Left renal cortex interstitium (tissue), 4 donors: ENCODE measurements at places on chromosomes 1 and 21.
A peak's percentile ranks its signal among the peaks of the same experiment; 100 is the strongest.

GRCh38 chr21:36692114-36692834 is 6.6 kb upstream of the SIM2 start:
- no peak for DNase-seq

GRCh38 chr1:69534829-69535228 is 32.9 kb upstream of the LRRC7 start:
- DNase-seq = no peak

- DNase-seq = no peak
These were observed 338.6 kb downstream of the TBX15 start for GRCh38 chr1:118649369-118650106.

- no peak for DNase-seq
These were observed at the start of gene TMEM51 for GRCh38 chr1:15153184-15153841. TMEM51 (plus strand) TSS chr1:15153747; CDS start chr1:15215088, 61,341 bp downstream.

GRCh38 chr1:40042341-40042740 is 1.8 kb downstream of the CAP1 start:
- no peak for DNase-seq

- no peak for DNase-seq
These were observed 50.9 kb downstream of the ACTL8 start for GRCh38 chr1:17805869-17806684.

DNA sequence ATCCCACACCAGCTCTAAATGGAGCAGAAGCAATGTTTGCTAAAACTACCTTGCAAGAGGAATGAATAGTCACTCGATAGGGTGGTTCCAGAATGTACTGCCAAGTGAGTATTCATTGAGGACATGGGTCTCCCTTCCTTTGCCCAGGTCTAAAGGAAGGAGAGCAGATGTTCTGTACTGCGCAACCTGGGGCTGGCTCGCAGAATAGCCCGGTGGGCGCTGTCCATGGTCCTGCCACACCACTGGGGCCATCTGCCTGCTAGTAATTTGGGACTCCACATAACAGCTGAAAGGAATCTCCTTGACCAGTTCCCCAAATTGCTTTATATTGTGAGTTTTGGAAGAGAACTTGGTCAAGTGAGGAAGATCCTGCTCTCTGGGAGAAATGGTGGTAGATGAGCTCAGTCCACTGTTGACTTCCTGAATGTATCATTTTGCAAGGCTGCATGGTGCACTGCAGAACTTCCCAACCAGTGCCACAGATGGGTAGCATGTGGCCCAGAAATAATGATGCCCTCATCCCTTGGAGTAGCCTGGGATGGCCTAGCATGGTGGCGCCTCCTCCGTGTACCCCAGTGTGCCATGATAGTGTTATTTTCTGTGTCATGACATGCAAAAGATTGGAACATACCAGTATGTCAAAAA is 5.7 kb downstream of the SLC6A17 start:
- peak; percentile 56 for DNase-seq

GRCh38 chr1:45155423-45155822 is 51.0 kb downstream of the ZSWIM5 start:
- no peak for DNase-seq

DNA sequence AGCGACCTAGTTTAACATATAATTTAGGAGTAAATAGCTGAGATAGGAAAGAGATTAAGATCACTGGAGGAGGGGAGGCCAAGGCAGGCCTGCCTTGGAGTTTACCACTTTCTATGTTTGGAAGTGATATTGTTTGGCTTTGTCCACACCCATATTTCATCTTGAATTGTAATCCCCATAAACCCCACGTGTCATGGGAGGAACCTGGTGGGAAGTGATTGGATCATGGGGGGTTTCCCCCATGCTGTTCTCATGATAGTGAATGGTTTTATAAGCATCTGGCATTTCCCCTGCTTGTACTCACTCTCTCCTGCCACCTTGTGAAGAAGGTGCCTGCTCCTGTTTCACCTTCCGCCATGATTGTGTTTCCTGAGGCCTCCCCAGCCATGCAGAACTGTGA is 58.3 kb upstream of the ARTN start:
- DNase-seq = no peak

DNA sequence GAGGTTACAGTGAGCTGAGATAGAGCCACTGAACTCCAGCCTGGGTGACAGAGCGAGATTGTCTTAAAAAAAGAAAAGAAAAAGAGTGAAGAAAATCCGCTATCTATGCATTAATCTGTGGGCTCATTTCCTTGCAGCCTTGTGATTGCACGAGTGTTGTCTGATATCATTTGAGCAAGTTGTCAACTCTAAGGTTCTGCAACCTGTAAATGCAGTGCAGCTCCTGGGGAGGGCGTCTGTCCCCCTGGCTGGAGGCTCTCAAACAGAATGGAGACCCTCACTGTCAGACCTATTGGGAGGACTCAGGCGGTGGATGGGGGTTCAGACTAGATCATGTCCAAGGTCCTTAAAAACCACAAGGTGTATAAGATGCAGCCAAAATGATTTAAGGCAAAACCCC is 6.2 kb downstream of the CORT start:
- no peak for DNase-seq

DNA sequence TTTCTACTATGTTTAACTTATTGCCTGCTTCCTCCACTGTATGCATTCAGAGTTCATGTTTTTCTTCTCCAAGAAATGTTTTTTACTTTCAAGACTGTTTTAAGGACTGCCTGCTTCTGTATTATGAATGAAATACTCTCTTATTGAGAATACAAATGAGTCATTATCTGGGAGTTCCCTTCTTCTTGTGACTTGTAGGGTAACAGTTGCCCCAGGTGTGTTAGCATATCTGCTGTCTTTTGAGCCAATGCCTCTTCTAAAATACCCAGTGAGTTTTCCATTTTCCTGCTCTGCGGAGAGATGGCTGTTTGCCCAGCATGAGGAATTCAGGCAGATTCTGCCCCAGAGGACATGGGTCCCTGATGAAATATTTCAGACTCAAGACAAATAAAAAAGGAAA is 34.1 kb upstream of the ST6GALNAC5 start:
- no peak for DNase-seq

- no peak for DNase-seq
These were observed 7.9 kb upstream of the SMYD2 start for GRCh38 chr1:214272964-214273533.

GRCh38 chr1:193674292-193674944 is 488.0 kb upstream of the B3GALT2 start:
- DNase-seq = no peak

GRCh38 chr1:55690366-55690765 is 475.2 kb upstream of the USP24 start:
- no peak for DNase-seq

- no peak for DNase-seq
These were observed 114.9 kb downstream of the SIK1 start for GRCh38 chr21:43312011-43312410.

GRCh38 chr21:27580276-27580675 is 613.4 kb upstream of the ADAMTS5 start:
- DNase-seq = no peak

DNA sequence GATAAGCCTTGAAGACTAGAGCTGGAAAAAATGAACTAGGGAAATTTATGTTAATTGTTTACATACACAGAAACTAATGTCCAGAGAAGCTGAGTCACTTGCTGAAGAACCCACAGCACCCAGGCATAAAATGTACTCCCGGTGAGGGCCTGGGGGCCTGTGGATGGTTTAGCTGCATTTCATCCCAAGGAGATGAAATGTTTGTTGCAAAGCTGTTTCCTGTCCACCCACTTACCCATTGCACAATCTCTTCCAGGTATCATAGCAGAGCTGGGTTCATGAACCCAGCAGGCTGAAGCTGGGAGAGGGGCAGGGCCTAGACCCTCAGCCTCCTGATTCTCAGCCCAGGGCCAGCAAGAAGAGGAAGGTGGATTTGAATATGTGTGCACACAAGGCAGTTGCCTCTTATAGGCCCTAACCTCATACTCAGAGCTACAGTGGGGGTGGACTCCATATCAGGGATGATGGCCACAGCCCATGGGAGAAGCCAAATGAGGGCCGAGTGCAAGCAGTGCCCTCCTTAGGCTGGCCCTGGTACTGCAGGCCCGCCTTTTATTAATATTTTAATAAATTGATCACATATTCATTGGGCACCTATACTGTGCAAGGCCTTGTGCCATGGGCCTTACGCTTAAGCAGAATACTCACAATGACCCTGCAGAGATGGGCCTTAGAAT is 110.8 kb downstream of the LACTBL1 start:
- no peak for DNase-seq

GRCh38 chr1:115215703-115216521 is 122.1 kb downstream of the NGF start:
- no peak for DNase-seq

DNA sequence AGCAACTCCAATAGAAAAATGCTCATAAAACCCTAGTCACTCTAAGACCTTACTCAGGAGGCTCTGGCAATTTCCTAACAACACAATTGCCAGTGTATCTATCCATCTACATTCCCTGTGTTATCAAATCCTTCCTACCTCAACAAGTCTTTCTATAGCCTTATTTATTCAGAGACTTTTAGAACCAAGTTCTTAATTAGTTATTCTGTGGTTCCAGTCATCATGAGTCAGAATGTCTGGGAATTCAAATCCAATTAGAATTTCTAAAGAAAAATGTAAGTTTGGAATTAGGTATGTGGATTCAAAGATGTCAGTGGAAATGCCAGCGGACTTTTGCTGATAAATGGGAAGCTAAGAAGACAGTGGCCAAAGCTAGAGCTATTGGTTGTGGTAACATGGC is 302.6 kb upstream of the C1orf87 start:
- DNase-seq = no peak

DNA sequence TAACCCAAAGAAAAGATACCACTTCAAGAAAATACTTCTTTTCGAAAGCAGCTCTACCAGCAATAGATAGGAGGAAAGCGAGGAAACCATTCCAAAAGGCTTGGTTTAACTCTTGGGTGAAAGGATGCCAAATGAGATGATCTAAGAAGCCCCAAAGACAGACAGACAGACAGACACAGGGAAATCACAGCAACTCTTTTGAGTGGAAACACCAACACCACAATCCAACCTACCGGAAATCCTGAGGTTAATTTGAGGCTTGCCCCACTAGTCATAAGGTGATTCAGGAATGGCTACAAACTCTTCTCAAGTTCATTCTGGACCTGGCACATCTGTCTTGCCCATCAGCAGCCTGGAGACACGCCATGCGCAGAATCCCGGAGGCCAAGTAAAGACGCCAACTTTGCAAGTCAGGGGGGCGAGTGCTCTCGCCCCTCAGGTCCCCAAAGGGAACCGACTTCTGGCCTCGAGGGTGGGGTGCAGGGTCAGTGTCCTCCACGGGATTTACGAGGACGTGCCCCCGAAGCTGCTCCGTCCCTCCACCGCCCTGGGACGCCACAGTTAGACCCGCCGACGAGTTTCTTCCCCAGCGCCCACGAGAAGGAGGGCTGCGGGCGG is 778 bp downstream of the EVI5 start:
- no peak for DNase-seq

- no peak for DNase-seq
These were observed 2.0 kb downstream of the PRKCZ start for GRCh38 chr1:2052054-2052679.

DNA sequence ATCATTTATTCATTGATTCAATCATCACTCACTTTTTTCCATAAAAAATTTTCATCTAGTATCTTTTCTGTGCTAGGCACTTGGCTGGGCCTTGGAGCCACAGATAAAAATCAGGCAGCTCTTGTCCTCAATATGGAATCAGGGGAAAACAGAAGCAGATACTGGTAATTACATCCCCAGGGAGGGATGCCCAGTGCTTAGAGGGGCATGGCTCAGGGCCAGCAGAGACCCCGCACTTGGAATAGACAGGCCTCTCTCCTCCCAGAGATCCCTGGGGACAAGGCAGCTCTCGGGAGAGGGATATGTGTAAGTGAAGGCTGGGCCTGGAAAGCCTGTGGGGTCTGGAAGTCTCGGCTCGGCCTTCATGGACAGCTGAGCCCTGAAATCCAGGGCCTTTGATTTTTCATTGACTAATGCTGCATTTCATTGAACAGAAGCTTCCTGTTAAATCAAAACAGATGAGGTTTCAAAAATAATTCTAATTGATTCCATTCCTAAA is 180.4 kb downstream of the FOXD2 start:
- DNase-seq = no peak

GRCh38 chr1:231238298-231238697 is 2.7 kb upstream of the GNPAT start:
- no peak for DNase-seq

GRCh38 chr1:226806988-226807387 is 63.4 kb upstream of the PSEN2 start:
- DNase-seq = no peak

- no peak for DNase-seq
These were observed 19.2 kb downstream of the CLDN19 start for GRCh38 chr1:42720868-42721267.

GRCh38 chr1:21149855-21150432 is 26.8 kb downstream of the EIF4G3 start:
- DNase-seq = no peak

GRCh38 chr1:203381151-203381751 is 30.3 kb upstream of the FMOD start:
- DNase-seq = no peak

GRCh38 chr1:93753791-93754763 is 72.4 kb upstream of the BCAR3 start:
- DNase-seq = no peak

DNA sequence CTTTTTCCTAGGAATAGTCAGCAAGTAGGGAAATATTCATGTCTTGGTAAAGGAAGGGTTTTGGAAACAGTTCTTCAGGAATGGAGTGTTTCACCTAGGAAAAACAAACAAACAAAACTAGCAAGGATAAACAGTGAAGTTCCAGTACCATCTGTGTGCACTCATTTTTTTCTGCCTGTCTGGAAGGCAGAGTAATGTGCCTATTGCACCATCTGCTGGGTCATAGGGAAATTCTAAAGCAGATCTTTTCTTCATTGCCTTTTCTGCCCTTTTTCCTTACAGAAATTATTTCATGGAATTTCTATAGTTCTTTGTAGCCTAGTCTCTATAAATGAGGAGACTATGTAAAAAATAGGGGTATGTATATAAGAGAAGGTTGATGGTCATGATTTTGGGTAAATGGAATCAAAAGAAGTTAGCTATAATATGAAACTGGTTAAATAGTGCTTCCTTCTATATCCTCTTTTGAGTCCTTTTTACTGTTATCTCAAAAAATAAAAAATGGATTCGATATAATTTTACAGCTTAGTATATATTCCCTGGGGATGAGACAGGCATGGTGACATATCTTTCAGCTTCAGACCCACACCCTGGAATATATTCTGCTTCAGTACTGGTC is 3.4 kb upstream of the HRNR start:
- DNase-seq = no peak

DNA sequence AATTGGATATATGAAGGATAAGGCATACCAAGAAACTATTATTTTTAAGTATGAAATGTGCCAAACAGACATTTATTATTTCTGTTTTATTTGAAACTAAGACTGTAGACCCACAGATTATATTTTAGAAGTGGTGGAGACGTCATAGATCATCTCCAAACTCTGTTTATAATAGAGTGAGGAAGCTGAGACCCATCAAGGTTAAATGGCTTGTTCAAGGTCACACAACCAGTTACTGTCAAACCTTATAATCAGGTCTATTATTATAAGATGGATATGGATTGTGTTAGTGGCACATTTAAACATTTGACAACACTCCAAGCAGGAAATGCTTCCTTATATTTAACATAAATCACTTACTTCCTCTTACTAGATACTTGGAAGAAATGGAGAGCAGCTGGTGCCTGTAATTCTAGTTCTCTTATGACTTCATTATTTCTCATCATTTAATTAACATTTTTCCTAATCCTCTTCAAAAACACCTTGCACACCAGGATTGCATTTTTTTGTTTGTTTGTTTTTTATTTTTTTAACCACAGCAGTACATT is 117.0 kb downstream of the NEK7 start:
- no peak for DNase-seq

- DNase-seq = no peak
These were observed 21.8 kb upstream of the PDC start for GRCh38 chr1:186482661-186483255.
